ENCODE measurements at places on chromosomes 5 and 9. TPM values are rescaled to one million over a fixed set of nuclear protein-coding genes. Genes with fewer than 3 reads are reported as not detected.

DNA sequence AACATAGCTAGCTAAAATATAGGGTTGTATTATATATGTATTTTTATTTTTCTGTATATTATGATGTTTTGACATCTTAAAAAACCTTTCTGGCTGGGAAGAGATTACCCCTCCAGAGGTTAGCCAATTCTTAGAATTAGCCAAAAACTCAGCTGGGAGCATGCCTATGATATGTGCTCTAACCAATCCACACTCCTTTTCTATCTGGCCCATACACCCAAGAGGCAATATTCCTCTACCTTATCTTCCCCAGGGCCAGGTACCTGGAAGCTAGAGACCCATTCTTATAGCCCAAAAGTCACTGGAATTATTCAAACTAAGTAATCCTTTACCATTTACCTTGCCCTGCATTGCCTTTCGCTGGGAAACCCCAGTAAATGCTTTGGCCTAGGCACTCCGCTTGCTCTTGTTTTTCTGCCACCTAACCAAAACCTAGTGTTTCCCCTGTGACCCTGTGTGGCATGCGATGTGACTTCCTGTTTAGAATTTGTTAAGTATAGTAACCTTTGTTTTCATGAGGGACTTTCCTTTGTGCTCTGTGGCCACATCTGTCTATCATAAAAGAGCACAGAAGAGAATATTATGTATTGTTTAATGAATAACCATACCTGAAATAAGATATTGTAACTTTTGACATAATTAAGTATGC is 37.4 kb downstream of the CSNK1G3 start:
- DNase-seq = peak; percentile 57

DNA sequence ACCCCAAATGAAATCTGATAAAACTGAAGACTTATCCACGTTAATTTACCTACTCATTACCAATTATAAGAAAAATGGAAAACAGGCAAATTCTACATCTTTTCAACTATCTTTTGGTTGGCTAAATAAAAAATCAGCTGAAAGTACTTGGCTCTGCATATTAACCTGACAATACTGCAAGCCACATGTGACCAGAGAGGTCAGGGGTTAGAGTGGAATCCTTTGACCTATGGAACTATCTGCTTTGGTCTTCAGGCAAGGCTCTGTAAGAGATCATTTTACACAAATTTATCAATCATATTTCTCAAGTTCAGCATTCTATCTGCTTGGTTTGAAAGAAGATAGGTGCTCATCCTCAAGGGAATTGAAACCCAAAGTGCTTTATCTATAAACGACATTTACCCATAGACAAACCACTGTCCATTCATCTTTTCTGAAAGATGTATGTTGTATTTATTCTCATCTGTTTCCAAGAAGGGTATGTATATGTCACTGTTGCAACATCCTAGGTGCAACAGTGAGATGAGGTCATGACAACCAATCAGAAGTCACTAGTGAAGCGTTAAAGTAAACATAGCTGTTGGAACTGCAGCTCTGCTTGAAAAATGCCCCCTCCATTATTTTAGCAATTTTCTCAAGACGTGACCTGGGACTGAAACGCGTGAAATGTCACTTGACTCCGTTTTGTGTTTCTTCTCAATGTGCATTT is 144.9 kb upstream of the POU5F2 start:
- no peak for DNase-seq

DNA sequence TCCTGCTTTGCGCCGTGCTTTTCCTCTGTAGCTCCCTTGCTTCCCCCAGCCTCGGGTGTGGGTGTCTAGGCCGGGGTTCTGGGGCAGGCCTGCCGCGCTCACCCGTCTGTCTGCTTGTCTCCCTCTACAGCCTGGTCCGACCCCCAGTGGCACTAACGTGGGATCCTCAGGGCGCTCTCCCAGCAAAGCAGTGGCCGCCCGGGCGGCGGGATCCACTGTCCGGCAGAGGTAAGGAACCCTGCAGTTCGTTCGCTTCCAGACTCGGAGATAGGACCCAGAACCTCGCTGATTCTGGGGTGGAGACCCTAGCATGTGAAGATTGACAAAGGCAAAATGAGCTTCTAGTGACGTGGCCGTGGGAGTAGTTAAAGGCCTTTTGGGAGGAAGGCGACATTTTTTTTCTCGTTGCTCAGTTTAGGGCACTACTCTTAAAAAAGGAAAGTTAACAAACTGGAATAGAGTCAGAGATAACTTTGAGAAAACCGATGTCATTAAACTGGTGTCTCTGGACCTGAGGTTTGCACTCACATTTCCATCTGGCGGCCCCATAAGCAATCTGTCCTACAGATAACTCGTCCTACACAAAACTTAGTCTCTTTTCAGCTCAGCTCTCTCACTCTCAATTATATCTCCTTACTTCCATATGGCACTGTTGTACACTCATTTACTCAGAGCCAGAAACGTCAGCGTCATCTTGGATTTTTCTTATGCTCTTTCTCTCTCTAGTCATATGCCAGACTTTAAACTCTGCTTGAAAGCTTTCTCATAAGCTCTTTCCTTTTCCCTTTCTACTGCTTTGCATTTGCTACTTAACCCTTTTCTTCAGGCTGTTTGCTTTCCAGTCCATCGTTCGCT is 561 bp downstream of the SEC61B start:
- DNase-seq = peak; percentile 64

- DNase-seq = no peak
Observed at GRCh38 chr5:60948738-60949137, 3.7 kb downstream of the NDUFAF2 start.

GRCh38 chr5:56211298-56211865 is 21.7 kb downstream of the ANKRD55 start:
- DNase-seq = peak; percentile 92

DNA sequence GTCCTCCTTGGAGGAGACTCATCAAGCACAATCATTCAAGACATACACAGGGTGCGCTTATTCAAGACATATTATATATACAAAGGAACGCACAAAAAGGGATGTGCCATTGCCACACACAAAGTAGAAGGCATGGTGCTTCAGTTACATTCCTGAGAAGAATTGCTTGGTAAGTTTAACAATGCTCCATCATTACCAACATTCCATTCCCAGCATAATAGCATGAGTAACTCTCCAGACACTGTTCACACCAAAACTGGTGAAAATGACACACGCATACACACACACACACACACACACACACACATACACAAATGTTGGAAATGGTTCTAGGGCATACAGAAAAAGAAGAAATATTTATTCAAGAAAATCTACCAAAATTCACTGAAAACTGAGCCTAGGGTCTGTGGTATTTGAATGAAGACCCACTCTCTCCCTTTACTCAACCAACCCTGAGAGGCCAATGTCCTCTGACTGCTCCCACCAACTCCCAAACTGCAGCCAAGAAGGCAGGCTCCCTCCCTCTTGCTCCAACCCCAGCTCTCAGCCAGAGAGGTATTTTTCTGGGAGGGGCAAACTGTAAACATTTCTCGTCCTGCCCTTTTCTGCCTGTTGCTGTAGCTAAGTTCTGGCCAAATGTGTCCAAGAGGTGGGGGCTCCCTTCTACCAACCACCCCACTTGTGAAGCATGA is 19.9 kb downstream of the UGT3A1 start:
- DNase-seq = no peak

GRCh38 chr5:1297243-1297642 is 2.4 kb upstream of the TERT start:
- no peak for DNase-seq

GRCh38 chr5:54965806-54966205 is 19.6 kb downstream of the ESM1 start:
- peak; percentile 52 for DNase-seq

DNA sequence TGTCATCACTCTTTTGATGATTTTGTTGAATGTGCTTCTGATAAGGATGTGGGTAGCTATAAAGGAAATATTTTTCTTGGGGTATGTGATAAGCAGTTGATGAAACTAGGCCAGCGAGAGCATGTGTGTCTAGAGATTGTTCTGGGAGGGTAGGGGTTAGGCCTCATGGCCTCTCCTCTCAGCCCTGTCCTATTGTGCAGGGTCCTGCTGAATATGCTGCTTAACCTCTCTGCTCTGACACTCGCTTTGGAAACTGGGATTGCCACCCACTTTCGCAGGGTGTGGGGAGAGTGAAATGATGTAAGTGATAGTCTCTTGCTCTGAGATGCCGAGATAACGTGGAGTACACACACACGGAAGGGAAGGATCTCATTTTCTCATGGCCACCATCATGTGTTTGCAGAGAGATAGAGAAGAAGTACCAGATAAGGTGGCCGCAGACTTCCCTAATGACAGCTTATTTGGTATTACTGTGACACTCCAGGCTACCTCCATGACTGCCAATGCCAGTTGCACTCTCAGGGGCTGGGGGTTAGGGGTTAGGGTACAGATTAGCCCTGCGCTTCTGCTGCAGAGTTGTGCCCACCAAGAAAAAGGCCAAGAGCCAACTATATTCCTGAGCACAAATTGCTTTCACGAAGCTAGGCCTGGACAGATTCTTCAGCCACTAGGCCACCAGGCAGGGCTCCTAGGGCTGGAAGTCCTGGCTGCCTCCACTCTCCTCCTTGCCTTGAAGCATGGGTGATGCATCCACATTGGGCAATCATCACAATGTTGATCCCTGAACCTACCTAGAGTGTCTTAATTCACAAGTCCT is 25.2 kb upstream of the TNFAIP8 start:
- no peak for DNase-seq

GRCh38 chr9:123614306-123615263 is 258.6 kb downstream of the CRB2 start:
- DNase-seq = no peak

DNA sequence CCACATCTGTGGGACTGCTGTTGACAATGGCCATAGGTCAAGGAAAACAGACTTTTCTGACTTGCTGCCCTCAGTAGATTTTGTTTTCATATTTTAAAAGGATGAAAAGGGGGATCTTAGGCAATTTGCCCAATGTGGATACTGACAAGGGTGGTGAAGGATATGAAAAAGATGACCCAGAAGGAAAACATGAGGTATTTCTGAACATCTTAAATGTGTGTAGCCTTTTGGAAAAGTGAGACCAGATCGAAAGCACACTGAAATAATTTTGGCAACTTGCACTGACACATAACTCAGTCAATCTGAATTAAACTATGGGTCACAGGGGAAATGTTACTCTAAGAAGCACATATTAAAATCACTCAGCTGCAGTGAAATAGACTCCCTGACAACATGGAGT is 1793.0 kb upstream of the ACO1 start:
- DNase-seq = no peak

GRCh38 chr5:116378007-116378776 is 196.4 kb downstream of the SEMA6A start:
- peak; percentile 42 for DNase-seq

GRCh38 chr5:170348137-170348633 is 41.0 kb downstream of the KCNMB1 start:
- DNase-seq = no peak

Gene NPR3
- total RNA-seq = 0.38 TPM

Gene PAIP1
- 74.2 TPM for total RNA-seq

Gene TMEM215
- total RNA-seq = not detected

Gene PCDHGA12
- total RNA-seq = 3.5 TPM

Gene PLEKHG4B
- total RNA-seq = 0.13 TPM

Gene TEX48
- not detected for total RNA-seq

Measured in dermis microvascular lymphatic vessel endothelial cell (primary cell).